Posterior vena cava (tissue), 2 donors: ENCODE measurements at places on chromosomes 3 and 15.

GRCh38 chr3:153099131-153099530, 62.9 kb upstream of the RAP2B start:
- no peak for DNase-seq

DNA sequence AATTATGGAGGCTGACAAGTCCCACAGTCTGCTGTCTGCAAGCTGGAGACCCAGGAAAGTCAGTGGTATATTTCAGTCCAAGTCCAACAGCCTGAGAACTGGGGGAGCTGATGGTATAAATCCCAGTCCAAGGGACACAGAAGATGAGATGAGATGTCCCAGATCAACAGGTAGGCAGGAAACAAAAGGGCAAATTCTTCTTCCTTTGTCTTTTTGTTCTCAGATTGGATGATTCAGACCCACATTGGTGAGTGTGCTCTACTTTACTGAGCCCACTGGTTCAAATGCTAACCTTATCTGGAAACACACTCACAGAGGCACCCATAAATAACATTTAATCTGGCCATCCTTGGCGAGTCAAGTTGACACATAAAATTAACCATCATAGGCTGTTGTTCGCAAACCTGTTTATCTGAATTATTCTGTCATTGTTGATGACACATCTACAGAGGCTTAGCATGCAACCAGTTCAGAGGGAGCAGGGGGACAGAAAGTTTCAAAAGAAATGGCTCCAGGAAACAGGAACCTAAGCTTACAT, 62.7 kb upstream of the ITGA11 start:
- DNase-seq: no peak

DNA sequence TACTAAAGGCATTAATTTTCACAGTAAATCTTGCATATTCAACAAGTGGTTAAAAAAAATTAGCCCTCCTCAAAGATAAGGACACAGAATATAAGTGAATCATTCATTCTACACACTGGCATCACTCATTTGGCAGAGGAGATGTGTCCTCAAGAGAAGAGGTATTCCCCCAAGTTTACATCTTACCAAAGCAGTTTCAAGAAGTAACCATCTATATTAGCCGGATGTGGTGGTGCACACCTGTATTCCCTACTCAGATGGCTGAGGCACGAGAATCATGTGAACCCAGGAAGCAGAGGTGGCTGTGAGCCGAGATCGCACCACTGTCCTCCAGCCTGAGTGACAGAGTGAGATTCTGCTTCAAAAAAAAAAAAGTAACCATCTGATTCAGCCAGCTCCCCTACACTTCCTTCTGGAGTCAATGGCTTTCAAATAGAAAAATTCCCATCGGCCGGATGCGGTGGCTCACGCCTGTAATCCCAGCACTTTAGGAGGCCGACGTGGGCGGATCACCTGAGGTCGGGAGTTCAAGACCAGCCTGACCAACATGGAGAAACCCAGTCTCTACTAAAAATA, 15.4 kb downstream of the RAF1 start:
- DNase-seq: no peak

DNA sequence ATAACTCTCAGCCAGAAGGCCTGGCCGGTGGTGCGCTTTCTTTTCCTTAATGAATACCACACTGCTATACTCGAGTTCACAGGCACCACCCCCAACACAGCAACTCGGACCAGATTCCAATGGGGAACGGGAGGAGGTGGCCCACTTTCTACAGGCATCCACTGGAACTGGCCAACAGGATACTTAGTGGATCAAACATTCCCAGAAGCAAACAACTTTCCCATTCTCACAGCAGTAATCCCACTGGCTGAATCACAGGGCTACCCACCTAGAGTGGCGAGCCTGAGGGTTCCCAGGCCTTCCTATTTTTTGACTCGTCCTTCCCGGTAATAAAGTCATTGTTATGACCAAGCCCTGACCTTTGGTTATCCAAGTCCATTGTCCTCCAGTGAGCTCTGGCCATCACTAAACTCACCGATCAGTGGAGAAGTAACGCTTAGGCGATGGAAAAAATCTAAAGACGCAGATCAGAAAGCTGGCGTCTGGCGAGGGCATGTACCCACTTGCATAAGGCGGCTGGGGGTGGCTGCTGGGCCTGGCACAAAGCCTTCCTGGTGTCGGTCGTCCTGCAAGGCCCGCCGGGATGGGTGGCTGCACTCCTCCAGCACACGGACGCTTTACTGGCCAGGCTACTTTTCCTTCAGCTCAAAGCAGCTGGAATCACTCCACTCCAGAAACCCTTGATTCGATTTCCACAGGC, 1.2 kb downstream of the EOGT start:
- DNase-seq: no peak

DNA sequence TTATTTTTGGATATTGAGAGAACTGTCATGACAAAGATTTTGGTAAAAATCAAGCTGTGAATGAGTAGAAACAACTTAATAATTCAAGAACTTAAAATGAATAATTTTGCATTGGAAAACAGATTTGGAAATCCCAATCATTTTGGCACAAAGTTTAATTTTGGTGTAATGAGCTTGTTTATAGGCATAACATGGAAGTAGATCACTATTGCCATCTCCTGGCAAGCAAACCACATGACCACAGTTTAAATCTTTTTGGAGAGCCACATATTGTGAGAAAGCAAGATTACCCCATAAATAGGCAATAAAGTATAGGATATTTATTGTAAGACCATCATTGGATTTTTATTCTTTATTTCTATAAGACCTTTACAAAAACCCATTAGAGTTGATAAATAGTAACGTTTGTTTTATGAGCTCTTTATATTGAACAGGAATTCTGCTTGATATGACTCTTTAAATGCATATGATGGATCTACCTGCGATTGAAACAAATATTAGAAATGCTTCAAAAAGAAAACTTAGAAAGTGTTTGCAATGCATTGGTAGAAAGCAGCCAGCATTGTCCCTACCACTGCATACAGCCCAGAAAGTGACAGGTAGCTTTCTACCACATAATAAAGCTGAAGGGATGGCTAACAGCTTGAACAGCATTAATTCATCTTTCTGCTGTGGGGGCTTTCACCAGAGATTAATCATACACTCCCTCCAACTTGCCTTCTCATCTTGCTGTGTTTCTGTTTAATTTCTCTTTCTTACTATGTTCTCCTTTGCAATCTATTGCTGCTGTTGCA, 766.8 kb downstream of the TBL1XR1 start:
- DNase-seq: no peak

DNA sequence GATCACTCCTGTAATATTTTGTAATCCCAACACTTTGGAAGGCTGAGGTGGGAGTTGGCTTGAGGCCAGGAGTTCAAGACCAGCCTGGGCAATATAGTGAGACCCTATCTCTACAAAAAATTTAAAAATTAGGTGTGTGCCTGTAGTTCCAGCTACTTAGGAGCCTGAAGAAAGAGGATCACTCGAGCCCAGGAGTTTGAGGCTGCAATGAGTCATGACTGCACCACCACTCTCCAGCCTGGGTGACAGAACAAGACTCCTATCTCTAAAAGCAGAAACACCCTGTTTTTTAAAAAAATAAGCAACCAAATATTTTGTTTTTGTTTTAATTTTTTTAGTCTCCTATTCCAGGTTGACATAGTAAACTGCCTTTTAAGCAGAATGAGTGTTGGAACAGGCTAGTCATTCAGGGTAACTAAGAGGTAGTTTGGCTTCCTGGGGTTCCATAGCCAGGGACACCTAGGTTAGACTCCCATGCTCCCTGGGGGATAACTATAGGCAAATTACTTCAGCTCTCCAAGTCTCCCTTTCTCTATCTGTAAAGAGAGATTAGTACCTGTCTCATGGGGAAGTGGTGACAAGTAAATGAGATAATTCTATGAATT, 114.6 kb upstream of the C15orf61 start:
- no peak for DNase-seq

DNA sequence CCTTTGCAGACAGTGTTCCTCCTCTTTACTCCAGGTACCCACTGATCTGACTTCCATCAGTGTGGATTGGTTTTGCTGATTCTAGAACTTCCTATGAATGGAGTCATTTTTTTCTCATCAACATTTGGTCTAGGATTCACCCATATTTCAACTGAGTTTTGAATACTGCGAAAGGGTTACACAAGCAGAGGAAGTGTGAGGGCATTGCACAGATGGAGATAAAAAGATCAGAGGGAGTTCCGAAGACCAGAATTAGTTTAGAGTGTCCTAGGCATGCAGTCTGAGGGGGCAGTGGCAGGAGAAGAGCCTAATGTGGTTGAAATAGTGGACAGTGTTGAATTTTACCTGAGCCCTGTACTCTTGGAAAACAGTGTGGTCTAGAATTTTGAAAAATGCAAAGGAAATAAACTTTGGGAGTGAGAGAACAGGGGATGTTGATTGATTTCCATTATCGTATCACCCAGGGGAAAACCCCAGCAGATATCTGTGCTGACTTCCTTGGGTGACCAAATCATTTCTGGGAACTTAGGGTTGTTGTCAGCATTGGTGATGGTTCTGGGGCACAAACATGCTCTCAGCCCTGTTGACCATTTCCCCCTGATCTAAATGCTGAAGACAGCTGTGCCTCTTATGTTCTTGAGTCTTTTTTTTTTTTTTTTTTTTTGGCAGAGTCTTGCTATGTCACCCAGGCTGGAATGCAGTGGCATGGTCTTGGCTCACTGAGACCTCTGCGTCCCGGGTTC, 327.4 kb upstream of the LRRFIP2 start:
- no peak for DNase-seq

DNA sequence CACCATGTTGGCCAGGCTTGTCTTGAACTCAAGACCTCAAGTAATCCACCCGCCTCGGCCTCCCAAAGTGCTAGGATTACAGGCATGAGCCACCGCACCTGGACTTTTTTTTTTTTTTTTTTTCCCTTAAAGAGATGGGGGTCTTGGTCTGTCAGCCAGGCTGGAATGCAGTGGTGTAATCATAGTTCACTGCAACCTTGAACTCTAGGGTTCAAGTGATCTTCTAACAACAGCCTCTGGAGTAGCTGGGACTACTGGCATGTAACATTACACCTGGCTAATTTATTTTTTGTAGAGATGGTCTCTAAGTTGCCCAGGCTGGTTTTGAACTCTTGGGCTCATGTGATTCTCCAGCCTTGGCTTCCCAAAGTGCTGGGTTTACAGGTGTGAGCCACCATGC, 81.6 kb downstream of the ANKRD28 start:
- no peak for DNase-seq

- DNase-seq: no peak
These were observed 57.6 kb downstream of the BHLHE40 start for GRCh38 chr3:5036858-5037257.

DNA sequence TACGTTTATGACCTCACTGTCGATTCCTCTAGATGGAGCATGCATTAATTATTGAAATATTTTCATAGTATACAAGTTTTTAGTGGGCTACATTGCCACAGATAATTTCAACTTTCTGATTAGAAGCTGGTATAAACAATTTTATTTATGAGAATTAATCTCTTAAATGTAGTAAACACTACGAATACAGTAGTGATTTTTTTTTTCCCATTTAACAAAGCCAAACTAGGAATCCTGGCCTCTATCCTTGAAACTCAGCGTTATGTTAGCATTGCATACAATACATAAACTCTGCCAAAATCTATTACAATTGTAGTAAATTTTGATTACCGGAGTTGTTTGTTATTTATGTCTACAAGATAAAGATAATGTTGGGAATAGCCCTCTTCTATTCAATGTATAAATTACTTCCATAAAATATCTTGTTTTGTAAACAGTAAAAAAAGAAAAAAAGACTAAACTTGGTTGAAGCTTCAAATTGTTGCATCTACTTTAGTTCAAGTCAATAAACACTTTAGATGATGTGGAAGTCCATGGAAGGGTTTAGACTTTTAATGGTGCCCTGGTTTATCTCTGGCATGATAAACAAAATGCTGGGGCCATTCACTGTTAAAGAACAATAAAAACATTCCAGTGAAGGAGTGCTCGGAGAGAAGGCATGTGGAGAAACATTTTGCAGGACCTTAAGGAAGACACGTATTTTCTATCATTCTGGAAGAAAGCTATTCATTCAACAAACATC, 77.3 kb upstream of the NR2F2 start:
- DNase-seq: no peak

DNA sequence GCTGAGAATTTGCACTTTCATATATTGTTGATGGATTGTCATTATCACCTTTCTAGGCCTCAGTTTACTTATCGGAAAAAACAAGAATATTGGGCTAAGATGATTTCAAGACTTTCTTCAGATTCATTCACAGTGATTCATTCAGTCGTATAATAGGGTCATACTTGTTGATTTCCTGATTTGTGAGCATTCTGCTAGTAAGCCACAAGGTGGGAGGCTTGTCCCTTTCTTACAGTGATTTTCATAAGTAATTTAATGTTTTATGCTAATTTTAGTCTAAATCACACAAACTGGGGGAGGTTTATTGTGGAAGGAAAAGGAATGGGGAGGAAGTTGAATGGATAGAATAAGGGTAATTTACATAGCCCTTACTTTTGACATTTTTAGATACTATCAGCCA, 126.8 kb upstream of the GOLGA6L4 start:
- DNase-seq: no peak

GRCh38 chr15:40114218-40114617, 5.5 kb upstream of the BMF start:
- no peak for DNase-seq

GRCh38 chr15:55237219-55238130, 40.7 kb upstream of the RSL24D1 start:
- DNase-seq: no peak

GRCh38 chr3:134364936-134365765, 9.1 kb downstream of the AMOTL2 start:
- peak; percentile 58 for DNase-seq

DNA sequence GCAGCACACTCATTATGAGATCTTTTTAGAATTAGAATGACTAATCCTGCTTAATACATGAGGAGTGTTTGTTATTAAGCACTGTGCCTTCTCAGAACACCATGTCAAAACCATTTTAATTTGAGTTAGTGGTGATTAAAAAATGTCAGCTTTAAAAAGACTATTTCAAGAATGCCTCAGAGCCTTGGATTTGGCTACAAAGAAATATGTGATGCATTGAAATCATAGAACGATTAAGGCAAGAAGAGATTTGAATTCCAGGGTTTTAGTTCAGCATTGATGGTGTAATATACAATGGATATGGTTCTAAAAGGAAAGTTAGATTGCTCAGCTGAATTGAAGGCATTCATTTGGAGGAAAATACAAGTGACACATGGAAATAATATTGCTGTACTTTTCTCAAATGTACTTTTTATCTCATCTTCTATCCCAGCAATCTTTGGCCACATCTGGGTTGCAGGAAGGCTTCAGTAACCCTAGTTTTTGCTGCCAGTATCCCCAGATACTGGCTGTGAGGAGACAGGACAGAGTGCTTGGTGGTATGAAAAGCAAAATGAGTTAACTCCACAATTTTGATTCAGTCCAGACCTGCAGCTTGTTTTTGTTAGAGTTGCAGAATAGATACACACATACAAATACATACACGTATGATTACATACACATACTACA, 303.8 kb downstream of the CLSTN2 start:
- DNase-seq: no peak

DNA sequence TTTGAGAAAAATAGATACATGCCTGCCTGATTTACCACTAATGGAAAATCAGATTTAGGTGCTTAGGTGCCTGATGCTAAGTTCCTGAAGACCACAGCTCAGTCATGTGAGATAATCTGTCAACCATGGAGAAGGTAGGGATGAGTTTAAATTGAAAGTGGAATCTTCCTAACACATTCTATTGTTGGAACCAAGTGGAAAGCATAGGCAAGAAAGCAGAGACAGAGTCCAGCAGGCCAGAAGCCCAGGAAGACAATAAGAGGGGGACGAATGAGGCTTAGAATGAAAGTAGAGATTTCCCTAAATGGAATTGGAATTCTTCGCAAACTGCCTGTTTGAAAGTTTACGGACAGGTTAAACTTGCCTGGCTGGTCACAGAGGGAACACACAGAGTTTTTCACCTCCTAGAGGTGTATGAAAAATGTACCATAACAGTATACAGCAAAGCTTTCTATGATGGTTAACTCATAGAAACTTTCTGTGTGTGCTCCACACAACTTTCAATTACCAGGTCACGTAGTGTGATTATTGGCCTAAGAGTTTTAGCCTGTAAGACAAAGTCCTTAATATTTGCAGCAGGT, 453.8 kb upstream of the KCNMB2 start:
- no peak for DNase-seq
